ENCODE measurements at places on chromosomes 11 and 22.

- no peak for DNase-seq
Observed at GRCh38 chr11:61968758-61969390, 1.4 kb upstream of the FTH1 start.

DNA sequence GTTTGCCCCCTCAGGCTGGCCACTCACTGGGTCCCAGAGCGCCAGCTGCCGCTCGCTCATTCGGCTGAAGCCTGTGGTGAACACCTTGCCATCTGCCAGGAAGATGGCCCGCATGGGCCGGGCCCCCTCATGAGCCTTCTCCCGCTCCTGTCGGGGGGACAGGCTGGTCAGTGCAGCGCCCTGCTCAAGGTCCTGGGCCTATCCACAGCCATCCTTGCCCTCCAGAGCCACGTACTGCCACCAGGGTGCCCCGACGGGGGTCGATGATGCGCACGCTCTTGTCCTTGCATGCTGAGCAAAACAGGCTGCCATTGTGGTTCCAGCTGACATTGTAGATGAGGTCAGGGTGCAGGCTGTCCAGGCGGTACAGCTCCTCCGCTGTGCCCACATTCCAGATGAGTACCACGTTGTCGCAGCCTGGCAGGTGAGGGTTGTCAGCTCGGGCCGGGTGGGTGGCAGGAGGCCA, 2.1 kb downstream of the CORO1B start:
- DNase-seq = no peak

GRCh38 chr11:116895048-116895757, 57.8 kb upstream of the APOA1 start:
- DNase-seq = no peak

GRCh38 chr11:76560219-76560618, 110.3 kb downstream of the LRRC32 start:
- no peak for DNase-seq

DNA sequence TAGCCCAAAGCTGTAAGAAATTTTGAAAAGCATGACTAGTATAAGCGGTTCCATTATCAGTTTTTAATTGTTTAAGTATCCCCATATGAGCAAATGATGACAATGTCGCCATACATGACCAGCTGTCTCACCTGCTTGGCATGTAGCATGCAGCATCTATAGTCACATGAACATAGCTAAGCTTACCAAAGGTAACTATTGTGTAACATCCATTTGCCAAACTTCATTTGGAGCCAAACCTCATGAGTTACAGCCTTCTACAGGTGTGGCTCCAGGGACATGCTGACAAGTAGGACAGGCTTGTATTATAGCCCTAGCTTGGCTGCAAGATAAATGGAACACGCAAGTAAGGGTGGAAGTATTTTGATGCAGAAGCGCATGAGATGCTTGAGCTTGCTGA, 30.4 kb downstream of the OR10A6 start:
- DNase-seq = no peak

DNA sequence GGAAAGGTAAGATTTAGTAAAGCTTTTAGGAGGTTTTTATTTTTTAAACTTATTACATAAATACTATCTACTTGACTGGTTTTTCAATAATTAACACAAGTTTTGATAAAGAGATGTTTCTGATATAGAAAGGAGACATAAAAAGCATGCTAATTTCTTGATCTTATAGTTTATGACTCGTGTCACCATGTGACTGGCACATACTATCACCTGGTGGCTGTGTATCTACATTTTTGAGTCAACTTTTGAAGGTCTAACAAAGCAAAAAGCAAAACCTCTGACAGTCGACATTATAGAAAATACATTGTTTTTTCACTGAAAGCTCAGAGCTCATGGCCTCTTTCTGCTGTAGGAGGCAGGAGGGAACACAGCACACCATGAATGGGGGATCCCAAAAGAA, 810 bp downstream of the ACRV1 start:
- no peak for DNase-seq

GRCh38 chr11:91163619-91164451, 941.0 kb upstream of the CHORDC1 start:
- DNase-seq = peak; percentile 68

DNA sequence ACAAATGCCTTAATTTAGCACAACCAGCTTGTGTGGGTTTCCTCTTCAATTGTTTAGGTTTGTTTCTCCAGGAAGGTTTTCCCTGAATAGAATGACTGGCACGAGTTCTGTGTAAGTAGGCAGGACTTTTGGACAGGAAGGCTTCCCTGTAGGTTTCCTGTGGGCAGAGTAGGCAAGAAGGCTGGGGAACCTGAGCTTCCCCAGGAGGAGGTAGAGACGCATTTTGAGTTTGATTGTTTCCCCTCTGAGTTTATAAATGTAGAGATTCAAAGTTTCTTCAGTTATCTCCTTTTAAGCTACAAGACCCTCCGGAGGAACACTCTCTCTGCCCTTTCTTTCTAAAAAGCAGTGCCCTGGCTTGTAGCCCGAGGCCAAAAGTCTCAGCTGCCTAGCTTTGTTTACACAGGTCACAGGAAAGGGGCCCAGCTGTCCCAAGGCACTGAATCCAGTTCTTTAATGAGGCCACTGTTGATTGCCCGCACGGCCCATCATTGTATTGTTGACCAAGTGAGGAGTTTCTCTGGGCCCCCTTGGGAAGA, 66.6 kb upstream of the RDX start:
- DNase-seq = peak; percentile 68

DNA sequence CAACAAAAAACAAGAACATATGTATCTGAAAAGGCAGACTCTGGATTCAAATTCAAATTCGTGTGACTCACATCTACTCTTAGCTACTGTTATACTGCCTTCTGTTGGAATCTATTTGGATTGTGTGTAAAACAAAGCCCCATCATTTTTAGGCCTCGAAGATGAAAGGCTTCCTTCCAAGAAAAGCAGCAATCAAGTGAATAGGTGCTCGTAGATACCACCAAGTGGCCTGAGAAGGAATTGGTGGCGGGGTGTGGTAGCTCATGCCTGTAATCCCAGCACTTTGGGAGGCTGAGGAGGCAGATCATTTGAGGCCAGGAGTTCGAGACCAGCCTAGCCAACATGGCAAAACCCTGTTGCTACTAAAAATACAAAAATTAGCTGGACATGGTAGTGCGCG, 4.2 kb downstream of the GRAMD1B start:
- peak; percentile 3 for DNase-seq

DNA sequence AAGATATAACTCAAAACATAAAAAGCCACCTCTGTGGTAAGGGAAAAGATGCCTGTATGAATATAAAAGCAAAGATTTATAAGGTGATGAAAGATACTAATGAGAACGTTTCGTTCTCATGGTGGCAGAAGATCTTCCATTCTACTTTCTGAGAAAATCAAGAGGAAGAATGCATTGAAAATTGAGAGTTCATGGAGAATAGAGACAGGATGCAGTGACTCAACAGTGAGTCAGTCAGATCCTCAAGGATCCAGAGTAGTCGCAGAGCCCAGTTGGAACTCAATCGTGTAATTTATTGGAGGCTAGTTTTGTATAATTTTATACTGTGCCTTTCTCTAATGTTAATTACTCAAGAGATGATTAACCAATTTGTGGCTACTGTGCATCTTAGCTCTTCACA, 73.3 kb downstream of the ENTHD1 start:
- DNase-seq = no peak

GRCh38 chr11:18384157-18384641, 10.2 kb upstream of the LDHA start:
- peak; percentile 2 for DNase-seq

DNA sequence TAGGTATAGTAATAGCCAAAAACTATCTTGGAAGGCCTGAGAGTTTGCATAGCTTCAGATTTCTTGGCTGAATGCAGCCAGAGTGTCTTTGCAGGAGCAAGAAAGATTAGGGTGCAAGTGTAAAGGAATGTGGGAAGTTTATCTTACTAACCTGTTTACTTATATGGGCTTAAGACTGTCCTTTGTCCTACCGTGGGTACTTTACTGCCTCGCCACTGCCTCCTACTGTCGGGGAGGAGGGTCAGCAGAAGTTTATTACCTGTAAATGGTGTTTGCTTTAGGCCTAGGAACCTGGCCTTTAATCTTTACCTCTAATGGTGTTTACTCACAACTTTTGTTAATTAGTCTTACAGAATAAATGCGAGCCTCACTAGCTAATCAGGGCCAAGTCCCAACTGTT, 633.8 kb downstream of the DLG2 start:
- DNase-seq = peak; percentile 5

DNA sequence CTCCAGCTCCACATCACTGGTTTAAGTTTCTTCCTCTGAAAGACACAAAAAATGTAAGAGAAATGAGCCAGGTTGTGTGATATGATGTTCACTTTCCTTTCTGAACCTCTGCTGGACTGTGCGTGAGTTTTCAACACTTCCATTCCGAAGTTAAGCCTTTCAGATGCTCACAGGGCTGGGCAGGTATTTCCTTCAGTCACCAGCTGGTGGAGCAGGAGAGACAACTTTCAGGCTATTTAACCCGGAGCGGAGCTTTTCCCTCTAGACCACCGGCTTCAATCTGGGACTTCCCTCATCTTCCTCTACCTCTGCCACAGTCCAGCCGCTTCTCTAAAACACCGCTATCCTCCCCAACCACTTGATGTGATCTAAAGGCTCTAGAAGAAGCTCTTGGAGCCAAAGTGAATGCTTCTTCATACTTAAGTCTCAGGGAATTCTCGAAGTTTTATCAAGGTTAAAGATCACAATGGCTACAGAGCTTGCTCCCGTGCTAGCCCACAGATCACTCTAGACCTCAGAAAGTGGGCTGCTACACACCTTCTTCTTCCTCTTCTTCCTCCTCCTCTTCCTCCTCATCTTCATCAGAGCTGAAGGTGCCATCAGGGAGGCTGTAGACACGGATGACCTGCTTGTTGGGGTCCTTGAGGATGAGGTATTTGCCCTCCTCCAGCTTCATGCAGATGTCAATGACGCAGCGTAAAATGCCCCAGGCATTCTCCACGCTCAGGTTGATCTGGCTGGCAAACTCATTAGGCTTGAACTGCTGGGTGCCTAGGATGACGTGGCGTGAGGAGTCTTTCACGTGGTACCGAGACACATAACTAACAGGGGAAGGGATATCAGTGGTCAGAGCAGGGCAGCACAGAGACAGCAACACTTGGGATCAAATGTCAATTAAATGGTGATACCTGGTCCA, 4.4 kb upstream of the FOXRED2 start:
- peak; percentile 14 for DNase-seq

DNA sequence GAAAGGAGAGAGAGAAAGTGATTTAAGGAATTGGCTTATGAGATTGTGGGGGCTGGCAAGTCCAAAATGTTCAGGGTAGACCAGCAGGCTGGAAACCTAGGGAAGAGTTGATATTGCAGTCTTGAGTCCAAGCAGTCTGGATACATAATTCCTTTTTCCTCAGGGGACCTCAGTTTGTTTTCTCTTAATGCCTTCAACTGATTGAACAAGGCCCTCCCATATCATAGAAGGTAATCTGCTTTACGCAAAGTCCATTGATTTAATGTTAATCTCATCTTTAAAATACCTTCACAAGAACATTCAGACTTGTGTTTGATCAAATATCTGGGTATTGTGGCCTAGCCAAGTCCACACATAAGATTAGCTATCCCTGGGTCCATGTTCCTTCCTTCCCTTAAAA, 494.7 kb downstream of the INSC start:
- DNase-seq = no peak

- no peak for DNase-seq
Observed at GRCh38 chr22:24091551-24092420, 80.7 kb downstream of the CABIN1 start.

DNA sequence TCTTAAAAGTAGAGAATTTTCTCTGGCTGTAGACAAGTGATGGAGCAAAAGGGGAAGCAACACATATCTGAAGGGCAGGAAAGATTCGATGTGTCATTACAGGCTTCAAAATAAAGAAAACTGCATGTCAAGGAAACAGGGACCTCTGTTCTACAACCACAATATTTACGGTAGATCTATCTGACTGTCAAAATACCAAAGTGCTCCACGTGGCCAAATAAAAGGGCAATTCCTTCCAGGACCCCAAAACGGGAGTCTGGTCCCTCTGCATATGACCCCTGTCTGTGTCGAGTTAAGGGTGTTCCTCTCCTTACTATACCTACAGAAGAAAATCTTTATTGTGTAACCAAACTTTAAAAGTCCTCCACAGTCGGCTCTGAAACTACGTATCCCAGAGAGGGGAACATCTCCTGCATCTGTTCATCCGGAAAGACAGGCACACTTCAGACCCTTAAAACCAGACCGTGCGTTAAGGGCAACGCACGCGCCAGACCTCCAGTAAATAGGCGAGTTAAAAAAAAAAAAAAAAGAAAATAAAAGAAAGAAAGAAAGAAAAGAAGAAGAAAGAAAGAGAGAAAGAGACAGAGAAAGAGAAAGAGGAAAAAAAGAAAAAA, 756 bp downstream of the CLNS1A start:
- no peak for DNase-seq

DNA sequence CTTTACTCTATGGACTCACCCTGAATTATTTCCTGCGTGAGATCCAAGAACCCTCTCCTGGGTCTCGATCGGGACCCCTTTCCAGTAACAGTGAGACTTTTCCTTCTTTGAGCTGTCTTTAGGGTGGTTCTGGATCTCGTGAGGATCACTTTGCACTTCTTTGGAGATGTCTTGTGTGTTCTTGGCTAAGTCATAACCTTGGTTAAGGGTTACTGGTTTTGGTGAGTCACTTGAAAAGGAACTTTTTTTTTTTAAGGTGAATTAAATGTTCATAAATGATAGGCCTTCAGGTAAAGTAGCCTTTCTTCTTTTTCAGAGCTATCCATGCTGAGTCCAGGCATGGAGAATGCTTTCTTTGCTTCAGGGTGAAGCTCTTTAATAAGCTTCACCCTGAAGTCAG, 19.4 kb upstream of the GSTP1 start:
- DNase-seq = no peak

GRCh38 chr11:110317516-110317932, 21.1 kb upstream of the RDX start:
- peak; percentile 95 for DNase-seq

DNA sequence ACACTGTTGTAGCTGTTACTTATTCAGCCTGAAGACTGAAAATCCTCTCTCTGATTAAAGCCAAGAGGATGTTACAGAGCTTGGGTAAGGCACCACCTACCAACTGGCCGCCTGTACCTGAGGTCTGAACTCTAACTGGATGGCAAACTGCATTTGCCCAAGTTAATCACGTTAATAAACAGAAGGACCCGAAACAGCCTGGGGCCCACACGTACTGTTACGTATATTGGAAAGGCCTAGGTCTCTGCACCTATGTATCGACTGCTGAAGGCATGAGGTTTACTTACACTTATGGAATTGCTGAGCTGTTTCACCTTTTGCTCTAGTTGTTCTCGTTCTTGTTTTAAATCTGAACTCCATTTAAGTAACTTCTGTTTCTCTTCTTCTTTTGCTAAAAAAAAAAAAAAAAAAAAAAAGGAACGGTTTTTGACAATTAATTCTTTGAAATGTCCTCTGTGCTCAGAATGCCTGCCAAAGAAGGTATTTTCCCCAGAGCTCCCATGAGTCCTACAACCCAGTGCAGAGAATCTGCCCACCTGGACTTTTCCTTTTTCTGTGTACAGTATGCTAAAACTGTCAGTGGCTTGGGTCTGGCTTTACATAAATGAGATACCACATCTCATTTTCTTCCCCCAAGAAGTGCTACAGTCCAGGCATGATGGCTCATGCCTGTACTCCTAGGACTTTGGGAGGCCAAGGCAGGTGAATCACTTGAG, 13.1 kb downstream of the LARGE2 start:
- DNase-seq = no peak

All from COR-L47 (cell line).